ENCODE measurements at places on chromosomes 16 and 17. TPM values are rescaled to one million over a fixed set of nuclear protein-coding genes. Genes with fewer than 3 reads are reported as not detected.

Gene FOXO3B
- 3.3 TPM for total RNA-seq

Gene NPTX1
- 0.36 TPM for total RNA-seq

Gene SPN
- total RNA-seq = not detected

Gene UTS2R
- not detected for total RNA-seq

Gene FAM20A
- total RNA-seq = under 0.01 TPM

Gene GLIS2
- total RNA-seq = 0.33 TPM

Gene SLC5A11
- under 0.01 TPM for total RNA-seq

Gene CDC42EP4
- total RNA-seq = 14.0 TPM

Gene EPOP
- 1.8 TPM for total RNA-seq

Gene PRR11
- 474 TPM for total RNA-seq

Gene MT1H
- total RNA-seq = not detected

Gene APOH
- not detected for total RNA-seq

Gene SLC39A11
- 36.1 TPM for total RNA-seq

Gene TNP2
- total RNA-seq = not detected

Gene OTOP2
- total RNA-seq = not detected

Gene ARHGAP44
- total RNA-seq = under 0.01 TPM

Gene TPSAB1
- total RNA-seq = not detected

Gene ANKRD40CL
- not detected for total RNA-seq

Gene MRPL58
- 44.1 TPM for total RNA-seq

Gene GLTPD2
- not detected for total RNA-seq

Gene BEAN1
- 0.93 TPM for total RNA-seq
